ENCODE measurements at places on chromosomes 11 and 22.

DNA sequence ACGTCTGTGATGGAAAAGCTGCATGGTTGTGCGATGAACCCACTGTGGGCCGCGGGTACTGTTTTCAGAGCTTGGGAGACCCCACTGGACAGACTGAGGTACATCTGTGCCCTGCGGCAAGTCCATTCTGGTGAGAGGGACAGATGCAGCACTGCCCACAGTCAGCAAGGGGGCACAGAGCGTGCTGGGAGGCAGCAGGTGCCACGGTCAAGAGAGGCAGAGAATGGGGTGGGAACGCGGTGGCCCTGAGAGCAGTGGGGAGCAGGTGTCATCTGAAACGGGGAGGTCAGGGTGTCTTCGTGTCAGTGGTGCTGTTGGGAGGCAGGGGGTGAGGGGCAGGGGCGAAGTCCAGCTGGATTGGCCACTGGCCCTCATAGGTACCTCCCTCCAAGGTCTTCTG lies 32.0 kb downstream of the TBC1D22A start:
- DNase-seq: no peak

- no peak for DNase-seq
These were observed 722 bp upstream of the KRTAP5-2 start for GRCh38 chr11:1598816-1599215.

DNA sequence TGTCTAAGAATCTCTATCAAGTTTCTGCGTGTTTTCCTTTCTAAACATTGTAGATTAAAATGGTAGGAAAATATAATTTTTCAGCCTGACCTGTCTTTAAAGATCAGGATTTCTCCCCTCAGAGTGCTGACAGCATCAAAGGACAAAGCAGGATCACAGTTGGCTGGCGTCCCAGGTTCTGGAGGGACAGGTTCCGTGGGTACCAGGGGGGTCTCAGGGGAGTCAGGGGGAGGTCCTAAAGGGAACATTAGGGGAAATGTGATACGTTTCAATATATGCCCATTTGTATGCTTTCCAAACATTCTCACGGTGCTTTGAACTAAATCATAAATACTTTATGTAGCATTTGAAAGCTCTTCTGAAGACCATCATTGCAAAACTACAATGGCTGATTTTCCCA lies 3.4 kb downstream of the MMP3 start:
- DNase-seq: no peak

DNA sequence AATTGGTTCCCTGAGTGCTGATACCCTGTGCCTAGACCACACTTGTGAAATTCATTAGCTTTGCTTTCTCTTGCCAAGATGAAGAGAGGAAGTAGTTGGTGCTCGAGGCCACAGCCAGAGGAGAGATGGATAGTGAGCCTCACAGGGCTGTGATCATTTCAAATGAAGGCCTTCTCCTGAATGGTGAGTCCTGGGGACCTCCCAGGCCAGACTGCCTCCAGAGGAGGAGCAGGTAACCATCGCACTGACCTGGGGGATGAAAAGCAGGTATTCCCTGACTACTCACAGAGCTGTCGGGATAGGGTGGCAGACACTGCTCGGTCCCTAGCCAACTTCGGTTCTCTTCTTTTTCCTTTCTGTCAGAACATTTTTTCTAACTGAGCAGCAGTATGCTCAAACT lies 4.8 kb upstream of the FXYD6 start:
- no peak for DNase-seq

GRCh38 chr11:72901374-72901773 lies 87.2 kb downstream of the ATG16L2 start:
- DNase-seq: no peak

DNA sequence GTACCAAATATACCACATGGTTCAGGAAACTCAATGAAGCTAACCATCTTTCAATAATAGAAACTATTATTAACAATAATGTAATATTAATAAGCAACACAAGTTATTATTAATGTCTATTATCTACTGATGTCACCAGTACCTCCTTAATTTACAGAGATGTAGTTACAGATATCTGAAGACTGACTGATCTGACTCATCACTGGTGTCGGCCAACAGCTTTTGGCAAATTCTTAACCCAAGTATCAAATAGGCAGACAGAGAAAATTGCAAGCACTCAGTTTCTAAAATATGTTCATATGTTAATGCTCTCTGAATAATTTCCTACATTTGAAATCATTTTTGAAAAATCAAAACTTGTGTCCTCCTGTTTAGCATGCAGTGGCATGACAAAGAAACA lies 100.4 kb upstream of the DDI1 start:
- DNase-seq: no peak

DNA sequence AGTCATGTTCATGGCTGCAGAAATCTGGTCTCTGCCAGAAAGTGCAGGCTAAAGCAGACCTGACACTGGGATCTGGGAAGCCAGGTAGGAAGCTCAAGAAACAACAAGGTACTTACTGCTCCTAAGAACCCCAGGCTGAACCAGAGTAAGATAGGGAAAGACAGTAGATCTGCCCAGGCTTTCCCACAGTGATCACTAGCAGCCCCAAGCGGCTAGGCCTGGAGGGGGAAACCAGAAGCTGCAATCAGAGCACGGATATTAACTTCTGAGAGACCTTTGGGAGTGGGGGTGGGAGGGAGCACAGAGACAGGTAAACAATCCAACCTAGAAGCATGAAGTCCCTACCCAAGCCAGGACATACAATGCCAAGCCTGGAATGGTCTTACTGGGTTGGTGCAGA lies 135.2 kb upstream of the C11orf58 start:
- DNase-seq: no peak

DNA sequence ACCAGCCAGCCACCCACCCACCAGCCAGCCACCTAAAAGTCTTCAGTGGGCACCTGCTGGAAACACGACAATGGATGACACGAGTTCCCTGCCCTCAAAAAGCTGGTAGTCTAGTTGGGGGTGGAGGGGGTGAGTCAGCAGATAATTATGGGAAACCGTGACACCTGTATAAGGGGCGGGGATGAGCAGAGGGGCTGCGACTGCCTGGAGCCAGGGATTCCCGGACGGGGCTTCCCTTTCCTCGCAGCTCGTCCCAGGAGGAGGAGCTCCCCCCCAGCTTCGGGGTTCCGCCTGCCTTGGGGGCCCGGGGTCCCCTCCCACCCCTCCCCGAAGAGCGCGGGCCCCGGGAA lies 2.3 kb upstream of the RTN4RL2 start:
- DNase-seq: no peak

- DNase-seq: no peak
These were observed 39.6 kb downstream of the SCGB1A1 start for GRCh38 chr11:62458212-62459002.

- no peak for DNase-seq
These were observed 71.4 kb downstream of the BUD13 start for GRCh38 chr11:116701297-116701801.

- peak; percentile 90 for DNase-seq
These were observed 4.3 kb downstream of the SMARCB1 start for GRCh38 chr22:23790819-23791737.

DNA sequence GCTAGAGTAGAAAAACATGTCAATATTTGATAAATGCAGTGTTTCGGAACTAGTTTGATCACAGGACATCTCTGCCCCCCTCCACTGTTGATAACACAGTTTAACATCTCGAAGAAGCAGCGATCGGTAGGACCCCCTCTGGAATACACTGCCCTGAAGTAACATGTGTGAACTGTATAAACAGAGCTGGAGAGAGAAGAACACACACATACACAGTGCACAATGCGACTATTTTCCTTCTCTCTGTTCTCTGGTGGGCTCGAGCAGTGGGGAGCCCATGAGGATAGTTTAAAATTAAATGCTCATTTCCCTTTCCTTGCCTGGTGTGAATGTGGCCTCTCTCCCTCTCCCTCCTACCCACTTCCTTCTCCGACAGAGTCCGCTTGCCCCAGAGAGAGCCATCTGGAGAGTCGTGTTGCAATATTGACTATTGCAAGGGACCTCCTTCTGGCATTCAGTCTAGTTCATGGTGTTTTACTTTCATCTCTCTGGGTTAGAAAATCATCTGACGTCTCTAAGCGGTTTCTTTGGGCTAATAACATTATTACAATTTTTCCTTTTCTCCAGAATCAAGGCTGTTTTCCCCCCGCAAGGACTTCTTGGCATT lies 51.6 kb upstream of the BARX2 start:
- DNase-seq: peak; percentile 10

GRCh38 chr11:100297516-100297915 lies 389.6 kb upstream of the ARHGAP42 start:
- DNase-seq: no peak

DNA sequence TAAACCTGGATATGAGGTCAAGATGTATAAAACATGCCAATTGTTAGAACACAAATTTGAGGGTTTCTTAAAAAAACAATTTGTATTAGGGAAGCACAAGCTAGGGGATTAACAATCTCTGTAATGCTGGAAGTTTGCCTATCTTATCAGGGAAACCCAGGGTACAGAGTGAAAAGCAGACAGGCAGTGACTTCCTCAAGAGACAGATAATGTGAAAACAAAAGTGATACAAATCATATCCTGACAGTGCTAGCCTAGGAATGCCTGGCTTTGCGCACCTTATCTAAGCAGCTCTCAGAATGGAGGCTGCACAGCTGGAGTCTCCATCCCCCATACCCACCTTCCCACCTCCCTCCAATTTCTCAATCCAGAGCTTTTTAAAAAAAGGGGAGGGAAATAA lies 22.5 kb upstream of the RBX1 start:
- DNase-seq: no peak

GRCh38 chr11:14764179-14764578 lies 120.6 kb downstream of the PDE3B start:
- no peak for DNase-seq

- DNase-seq: no peak
These were observed 10.5 kb upstream of the FLRT1 start for GRCh38 chr11:64025205-64025604.

- no peak for DNase-seq
These were observed 12.3 kb downstream of the EHD1 start for GRCh38 chr11:64866173-64866491.

DNA sequence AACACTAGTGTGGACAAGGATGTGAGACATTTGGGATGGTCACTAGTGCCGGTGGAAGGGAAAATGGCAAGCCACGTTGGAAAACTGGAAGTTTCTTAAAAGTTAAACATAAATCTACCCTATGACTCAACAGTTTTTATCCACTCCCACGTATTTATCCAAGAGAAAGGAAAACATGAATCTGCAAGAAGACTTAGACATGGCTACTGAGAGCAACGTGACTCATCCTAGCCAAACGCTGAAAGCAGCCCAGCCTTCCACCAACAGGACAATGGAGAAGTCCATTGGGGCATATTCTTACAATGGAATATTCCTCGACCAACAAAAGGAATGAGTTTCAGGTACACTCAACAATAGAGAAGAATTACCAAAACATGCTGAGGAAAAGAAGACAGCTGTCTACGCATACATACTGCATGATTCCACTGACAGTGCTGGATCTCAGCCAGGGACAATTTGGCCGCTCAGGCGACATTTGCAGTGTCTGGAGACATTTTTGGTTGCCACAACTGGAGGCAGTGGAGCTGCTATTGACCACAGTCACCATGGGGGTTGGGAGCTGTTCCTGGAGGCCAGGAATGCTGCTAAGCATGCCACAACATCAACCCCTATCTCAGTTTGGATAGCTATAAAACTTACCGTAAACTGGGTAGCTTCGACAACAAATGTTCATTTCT lies 21.2 kb downstream of the SYT13 start:
- peak; percentile 64 for DNase-seq

GRCh38 chr11:47101406-47101805 lies 75.3 kb downstream of the ARFGAP2 start:
- no peak for DNase-seq

GRCh38 chr11:24068197-24068596 lies 428.7 kb upstream of the LUZP2 start:
- DNase-seq: no peak

DNA sequence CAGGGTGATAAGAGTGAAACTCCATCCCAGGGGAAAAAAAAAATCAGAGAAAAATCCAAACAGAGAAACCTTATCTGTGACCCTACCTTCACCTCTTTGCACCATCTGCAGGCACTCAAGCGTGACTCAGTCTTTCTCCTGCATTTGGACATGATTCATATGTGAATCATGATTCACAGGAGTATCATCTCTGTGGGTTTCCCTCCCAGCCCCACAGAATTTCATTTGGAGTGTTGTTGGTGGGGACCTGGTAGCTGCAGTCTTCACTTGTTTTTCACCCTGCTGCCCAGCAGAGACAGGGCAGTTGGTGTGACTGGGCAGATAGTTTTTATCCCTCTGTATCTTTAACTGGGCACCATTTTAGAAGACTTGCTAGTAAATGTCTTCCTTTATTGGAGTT lies 75.7 kb downstream of the DEPDC5 start:
- DNase-seq: peak; percentile 73

GRCh38 chr11:59151761-59152160 lies 9.1 kb downstream of the FAM111A start:
- no peak for DNase-seq

GRCh38 chr11:86481399-86481798 lies 106.7 kb downstream of the CCDC81 start:
- no peak for DNase-seq

DNA sequence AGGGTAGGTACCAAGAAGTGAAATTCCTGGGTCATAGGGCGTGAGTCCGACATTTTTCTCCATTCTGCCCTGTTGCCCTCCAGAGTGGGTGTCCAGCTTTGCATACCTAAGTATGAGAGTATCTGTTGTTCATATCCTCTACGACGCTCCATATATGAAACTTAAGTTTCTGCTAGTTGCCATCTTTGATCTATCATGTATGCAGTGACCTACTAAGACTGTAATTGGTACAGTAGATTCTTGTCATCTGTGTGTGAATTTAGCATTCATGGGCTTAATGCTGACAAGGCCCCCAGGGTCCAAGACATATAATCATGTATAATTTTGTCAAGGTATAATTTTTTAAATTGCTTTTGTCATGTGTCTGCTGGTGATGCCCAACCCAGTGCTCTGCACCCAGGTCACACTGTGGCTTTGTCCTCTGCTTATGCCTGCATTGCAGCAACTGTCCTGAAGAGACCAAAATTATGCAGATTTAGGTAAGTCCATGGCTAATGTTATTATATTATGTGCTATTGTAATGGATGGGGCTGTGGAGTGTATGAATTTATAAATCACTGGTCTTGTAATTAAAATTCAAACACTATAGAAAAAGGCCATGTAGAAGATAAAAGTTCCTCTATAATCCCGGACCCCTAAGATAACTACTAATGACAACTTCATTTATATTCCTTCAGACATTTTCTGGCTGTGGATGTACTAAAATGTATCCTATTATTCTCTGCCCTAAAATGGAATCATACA lies 12.2 kb downstream of the NEAT1 start:
- DNase-seq: no peak

- no peak for DNase-seq
These were observed 1.1 kb upstream of the KRTAP5-7 start for GRCh38 chr11:71525938-71526495.

DNA sequence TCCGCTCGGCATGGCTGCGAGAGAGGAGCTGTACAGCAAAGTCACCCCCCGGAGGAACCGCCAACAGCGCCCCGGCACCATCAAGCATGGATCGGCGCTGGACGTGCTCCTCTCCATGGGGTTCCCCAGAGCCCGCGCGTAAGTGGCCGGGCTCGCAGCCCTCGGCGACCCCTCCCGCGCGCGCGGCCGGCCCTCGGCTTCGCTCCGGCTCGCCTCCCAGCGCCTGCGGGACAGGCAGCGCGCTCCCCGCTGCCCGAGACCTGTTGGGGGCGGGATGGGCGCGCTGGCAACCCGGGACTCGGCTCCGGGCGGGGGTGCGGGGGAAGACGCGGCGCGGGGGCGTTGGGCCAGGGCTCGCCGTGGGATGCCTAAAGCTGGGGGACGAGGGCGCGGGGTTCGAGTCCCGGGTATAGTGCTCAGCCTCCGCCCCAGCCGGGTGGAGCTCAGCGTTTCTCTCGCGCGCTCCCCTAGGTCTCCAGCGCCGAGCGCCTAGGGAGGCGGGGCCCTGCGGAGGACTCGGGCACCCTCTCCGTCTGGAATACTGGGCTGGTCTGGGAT lies 630 bp downstream of the UBASH3B start:
- DNase-seq: no peak

All from AG09309 (cell line).